Cortex of kidney (tissue), 1 donor: ENCODE measurements at places on chromosomes 2 and 18.

DNA sequence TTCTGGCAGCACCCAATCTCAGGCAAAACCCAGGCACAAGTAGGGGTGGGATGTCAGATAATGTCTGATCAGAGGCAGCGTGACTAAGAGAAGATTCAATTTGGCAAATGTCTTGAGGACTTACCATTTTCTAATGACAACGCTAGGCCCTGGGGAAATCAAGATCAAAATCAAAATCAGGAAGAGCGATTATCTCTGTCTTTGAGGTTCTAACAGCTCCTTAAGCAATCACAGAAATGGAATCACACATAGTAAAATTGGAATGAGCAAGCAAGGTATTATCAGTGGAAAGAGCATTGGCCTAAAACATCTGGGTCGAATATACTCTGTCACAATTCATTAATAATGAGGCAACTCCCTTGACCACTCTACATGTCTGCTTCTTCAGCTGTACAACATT is 8.6 kb upstream of the SERPINB2 start:
- no peak for DNase-seq

DNA sequence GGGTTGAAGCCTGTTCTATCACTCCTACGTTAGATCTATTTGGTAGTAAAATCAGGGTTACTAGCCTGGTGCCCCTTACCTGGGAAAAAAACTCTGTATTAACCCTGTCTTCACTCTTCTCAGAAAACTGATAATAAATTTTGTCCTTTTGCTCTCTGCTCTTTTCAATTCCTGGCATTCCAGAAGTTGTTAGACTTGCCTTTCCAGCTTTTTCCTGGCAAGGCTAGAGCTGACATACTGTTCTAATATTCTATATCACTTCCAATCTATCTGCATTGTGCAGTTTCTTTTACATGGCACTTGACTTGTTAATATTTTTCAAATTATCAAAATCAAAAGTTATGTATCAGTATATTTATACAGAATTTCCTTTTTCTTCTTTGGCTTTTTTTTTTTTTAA is 162.2 kb downstream of the FIGN start:
- DNase-seq: no peak

DNA sequence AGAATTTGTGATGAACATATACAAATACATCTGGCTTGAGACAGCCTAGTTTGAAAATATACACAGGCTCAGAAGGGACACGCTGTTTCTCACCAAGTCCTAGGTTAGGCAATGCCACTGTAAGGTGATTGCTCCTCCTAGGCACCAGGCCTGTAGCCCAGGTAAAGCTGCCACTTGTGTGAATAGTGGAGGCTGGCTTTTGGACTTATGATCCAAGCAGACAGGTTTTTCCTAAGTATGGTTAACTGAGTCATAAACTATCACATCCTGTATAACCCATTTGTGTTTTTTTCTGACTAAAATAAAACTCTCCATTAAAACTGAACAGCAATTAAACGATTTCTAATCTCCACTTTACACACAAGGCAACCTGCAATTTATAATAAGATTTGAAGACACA is 81.0 kb downstream of the SEMA4F start:
- no peak for DNase-seq

DNA sequence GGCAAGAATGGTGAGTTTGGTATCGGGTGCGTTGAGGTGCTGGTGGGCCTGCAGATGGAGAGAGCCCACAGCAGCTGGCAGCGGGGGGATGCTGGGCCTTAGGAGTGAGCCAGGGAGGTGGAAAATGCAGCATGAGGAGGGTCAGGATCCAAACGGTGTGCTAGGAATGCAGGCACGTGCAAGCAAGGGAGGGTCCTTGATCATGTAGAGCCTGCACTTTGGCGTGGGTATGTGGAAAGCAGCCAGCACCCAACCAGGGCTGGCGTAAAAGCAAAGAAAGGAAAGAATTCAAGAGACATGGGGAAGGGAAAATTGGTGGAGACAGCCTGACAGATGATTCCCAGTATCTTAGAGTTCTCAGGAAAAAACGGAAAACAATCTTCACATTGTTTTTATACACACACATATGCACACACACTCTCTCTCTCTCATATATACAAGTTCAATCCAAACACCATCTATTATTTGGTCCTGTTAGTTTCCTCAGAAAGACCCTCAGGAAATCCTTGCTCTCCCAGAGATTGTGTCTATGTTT is 46.3 kb downstream of the LTBP1 start:
- no peak for DNase-seq
